ENCODE measurements at places on chromosomes 12 and 14.

- no peaks in the 10 kb centered on the region for H3K27me3 ChIP-seq
- no peaks in the 10 kb centered on the region for H3K36me3 ChIP-seq
- DNase-seq, result no peak
- no peak overlapping the region for H3K27ac ChIP-seq
These were observed 2.3 kb downstream of the KRT5 start for GRCh38 chr12:52517888-52518287.

GRCh38 chr12:49091056-49091835 is 3.4 kb downstream of the DHH start:
- H3K27ac ChIP-seq, result no peak overlapping the region
- peaks cover 72% of the 10 kb centered on the region for H3K27me3 ChIP-seq
- H3K4me3 ChIP-seq, result peak overlapping the region; percentile 54
- peaks cover 53% of the 10 kb centered on the region for H3K4me1 ChIP-seq
- no peak for DNase-seq
- peaks cover 4% of the 10 kb centered on the region for H3K36me3 ChIP-seq

DNA sequence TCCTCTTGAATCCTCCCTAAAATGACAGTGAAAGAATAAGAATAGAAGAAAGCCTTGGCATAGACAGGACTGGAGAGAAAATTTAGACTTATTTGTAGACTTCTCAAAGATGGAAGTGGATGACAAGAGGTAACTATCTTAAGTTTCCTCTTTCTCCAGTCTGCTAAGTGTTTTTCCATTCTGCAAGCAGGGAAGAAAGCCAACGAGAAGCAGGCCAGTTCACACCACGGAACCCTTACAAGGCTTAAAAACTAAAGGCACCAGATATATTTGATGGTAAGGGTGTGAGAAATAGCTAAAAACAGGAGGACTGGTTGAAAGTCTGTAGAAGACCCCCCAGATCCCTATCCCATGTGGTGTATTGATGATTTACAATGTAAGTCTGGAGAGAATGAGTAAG is 82.9 kb upstream of the GPHB5 start:
- no peak overlapping the region for H3K27ac ChIP-seq
- no peak overlapping the region for H3K4me3 ChIP-seq
- DNase-seq, result no peak
- H3K36me3 ChIP-seq, result peaks cover 27% of the 10 kb centered on the region
- peaks cover 11% of the 10 kb centered on the region for H3K4me1 ChIP-seq

DNA sequence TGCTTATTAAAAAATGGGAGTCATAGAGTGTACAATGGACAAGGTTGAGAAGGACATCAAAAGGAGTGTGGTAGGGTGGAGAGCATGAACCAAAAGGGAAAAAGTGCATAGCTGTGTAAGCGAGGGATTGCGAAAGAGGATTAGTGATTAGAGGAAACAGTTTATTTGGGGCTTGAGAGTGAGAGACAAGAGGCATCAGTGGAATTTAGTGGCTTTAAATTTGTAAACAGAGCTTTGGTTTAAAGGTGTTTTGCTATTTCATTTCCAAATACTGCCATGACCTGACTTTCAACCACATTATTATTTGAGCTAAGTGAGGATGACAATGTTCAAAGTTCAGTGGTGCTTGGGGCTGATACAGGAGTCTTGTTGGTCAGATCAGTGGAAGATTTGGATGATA is 53.4 kb downstream of the SLC16A7 start:
- DNase-seq, result no peak
- no peak overlapping the region for H3K27ac ChIP-seq
- H3K4me3 ChIP-seq, result no peak overlapping the region
- no peaks in the 10 kb centered on the region for H3K27me3 ChIP-seq

DNA sequence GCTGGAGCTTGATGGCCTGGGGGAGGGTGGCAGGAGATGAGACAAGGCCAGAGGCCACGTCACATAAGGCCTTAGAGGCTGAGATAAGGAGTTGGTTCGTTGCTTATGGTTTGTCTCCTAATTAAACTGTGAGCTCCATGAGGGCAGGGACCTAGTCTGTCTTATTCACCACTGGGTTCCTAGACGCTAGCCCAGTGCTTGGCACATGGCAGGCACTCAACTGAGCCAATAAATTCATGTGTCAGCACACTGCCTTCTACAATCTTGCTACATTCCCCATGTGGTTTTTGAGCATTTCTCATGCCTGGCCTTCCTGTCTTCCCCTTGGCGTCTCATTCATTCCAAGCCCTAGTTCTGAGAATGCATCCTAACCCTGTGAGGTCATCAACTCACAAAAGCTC is 92.5 kb upstream of the MED13L start:
- H3K4me1 ChIP-seq, result peaks cover 3% of the 10 kb centered on the region
- DNase-seq, result no peak
- no peaks in the 10 kb centered on the region for H3K27me3 ChIP-seq
- no peaks in the 10 kb centered on the region for H3K36me3 ChIP-seq
- H3K4me3 ChIP-seq, result no peak overlapping the region

DNA sequence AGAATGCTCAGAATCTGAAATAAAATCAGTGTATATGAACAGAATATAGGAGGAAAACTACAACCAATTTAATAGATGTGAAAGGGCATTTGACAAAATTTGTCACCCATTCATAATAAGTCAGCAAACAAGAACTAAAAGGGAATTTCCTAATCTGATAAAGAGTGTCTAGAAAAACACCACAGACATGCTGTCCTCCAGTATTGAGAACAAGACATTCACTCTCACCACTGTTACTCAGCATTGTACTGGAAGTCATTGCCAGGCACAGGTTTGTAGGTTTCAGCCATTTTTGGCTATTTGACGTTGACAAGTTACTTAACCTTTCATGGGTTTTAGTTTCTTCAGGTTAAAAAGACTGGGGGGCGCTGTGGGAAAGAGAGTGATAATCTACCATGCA is 13.2 kb downstream of the EIF2S1 start:
- no peak overlapping the region for H3K4me3 ChIP-seq
- H3K27ac ChIP-seq, result no peak overlapping the region
- H3K4me1 ChIP-seq, result peaks cover 22% of the 10 kb centered on the region
- peaks cover 54% of the 10 kb centered on the region for H3K36me3 ChIP-seq
- DNase-seq, result peak; percentile 42

GRCh38 chr14:77641534-77642341 is 25.3 kb upstream of the SPTLC2 start:
- no peaks in the 10 kb centered on the region for H3K27me3 ChIP-seq
- H3K4me1 ChIP-seq, result peaks cover 14% of the 10 kb centered on the region
- peaks cover 1% of the 10 kb centered on the region for H3K36me3 ChIP-seq
- peak overlapping the region; percentile 82 for H3K4me3 ChIP-seq
- DNase-seq, result peak; percentile 59

GRCh38 chr12:6664902-6665301 is 2.0 kb upstream of the ING4 start:
- peaks cover 16% of the 10 kb centered on the region for H3K4me1 ChIP-seq
- no peak overlapping the region for H3K27ac ChIP-seq
- no peak for DNase-seq
- H3K27me3 ChIP-seq, result no peaks in the 10 kb centered on the region
- no peak overlapping the region for H3K4me3 ChIP-seq
- H3K36me3 ChIP-seq, result peaks cover 39% of the 10 kb centered on the region

GRCh38 chr12:85834378-85834777 is 1.8 kb downstream of the RASSF9 start:
- no peaks in the 10 kb centered on the region for H3K36me3 ChIP-seq
- no peak overlapping the region for H3K4me3 ChIP-seq
- no peaks in the 10 kb centered on the region for H3K4me1 ChIP-seq
- H3K27me3 ChIP-seq, result no peaks in the 10 kb centered on the region

GRCh38 chr12:97425380-97425779 is 37.2 kb upstream of the RMST start:
- no peak overlapping the region for H3K27ac ChIP-seq
- no peak for DNase-seq
- H3K4me3 ChIP-seq, result no peak overlapping the region
- no peaks in the 10 kb centered on the region for H3K36me3 ChIP-seq
- no peaks in the 10 kb centered on the region for H3K4me1 ChIP-seq

DNA sequence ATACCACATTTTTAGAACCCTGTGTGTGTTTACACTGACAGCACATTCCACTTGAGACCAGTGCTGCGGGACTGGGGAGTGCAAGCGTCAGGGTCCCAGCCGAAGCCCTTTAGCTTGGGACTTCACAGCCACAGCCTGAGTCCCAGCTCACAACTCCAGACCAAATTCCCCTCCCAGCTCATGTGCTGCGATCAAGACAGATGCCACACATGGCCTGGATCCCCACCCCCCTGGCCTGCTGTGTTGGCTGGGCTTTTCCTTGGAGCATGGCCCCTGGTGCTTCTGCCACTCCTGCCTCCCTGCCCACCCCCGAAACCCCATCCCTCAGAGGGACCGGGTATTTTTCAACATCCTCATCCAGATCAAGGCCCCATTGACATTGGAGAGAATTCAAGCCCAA is 63.7 kb downstream of the WDR20 start:
- peaks cover 26% of the 10 kb centered on the region for H3K36me3 ChIP-seq
- no peak overlapping the region for H3K27ac ChIP-seq

DNA sequence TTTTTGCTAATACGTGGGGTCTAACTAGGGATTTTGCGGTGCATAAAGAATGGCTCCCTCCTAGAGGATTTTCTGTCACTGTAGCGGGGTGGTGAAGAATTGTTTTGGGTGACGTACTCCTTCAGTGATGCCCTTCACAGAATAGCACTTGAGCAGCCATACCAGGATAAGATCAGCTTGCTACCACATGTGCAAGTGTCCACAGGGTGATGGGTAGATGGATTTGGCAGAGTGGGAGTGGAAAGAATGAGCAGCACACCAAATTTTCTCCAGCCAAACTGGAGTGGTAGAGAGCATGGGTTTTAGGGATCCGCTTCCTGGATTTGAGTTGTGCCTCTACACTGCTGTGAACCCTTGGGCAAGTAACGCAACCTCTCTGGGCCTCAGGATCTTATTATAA is 2.3 kb downstream of the TCP11L2 start:
- no peak for DNase-seq
- H3K36me3 ChIP-seq, result no peaks in the 10 kb centered on the region
- H3K27me3 ChIP-seq, result no peaks in the 10 kb centered on the region
- peaks cover 24% of the 10 kb centered on the region for H3K4me1 ChIP-seq
- no peak overlapping the region for H3K27ac ChIP-seq
